ENCODE measurements at places on chromosomes 7 and 10.

GRCh38 chr7:125122173-125122572 is 192.5 kb upstream of the POT1 start:
- no peak for DNase-seq

DNA sequence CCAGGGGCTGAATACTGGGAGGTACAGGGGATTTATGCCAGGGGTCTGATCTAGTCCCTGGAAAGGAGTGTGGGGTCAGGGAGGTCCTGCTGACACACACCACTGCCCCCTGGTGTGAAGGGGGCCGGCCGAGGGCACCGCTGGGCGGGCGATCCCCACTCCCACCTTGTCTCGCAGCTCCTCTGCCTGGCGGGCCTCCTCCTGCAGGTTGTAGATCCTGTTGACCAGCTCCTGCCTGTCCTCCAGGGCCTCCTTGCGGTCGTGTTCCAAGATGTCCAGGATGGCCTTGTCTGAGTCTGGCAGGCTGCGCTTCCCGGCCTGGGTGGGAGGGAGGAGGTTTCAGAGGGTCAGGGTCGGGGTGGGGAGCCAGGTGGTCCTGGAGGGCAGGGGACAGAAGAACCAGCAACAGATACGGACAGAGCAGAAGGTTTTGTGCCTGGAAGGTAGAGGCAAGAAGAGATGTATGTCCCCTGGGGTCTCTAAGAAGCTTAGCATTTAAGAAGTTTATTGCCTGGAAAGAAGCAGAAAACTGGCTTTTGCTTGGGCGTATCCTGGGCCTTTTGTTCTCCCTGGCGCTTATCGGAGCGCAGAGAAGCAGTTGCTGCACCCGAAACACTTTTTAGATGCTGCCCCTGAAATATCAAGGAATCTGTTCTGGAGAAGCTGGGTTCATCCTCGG is 94.5 kb upstream of the GNA12 start:
- peak; percentile 29 for DNase-seq

- DNase-seq, result no peak
Measured at GRCh38 chr7:116672596-116673456, 830 bp downstream of the MET start.

DNA sequence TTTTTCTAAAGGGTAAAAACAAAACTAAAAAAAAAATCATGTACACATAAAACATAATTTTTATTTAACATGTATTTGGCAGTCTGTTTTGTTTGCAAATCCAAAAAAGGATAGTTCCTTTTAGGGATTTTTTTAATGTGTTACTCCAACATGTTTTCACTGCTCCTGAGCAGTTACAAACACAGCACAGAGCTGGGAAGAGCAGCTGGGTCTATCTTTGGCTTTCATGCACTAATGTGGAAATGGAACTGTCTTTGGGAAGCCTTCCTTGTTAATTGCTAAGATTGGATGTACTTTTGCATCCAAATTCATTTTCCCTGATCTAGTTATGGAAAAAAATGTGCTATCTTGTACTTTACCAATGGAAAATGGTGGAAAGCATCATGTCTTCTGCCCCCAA is 1035.1 kb downstream of the CNTNAP2 start:
- no peak for DNase-seq

- DNase-seq, result no peak
Measured at GRCh38 chr7:39528849-39529248, 37.4 kb upstream of the YAE1 start.

GRCh38 chr10:62095181-62096122 is 173.2 kb downstream of the RTKN2 start:
- DNase-seq, result no peak

- no peak for DNase-seq
Measured at GRCh38 chr10:70561558-70561957, 41.0 kb downstream of the PRF1 start.

GRCh38 chr10:125982260-125982948 is 86.0 kb downstream of the FANK1 start:
- DNase-seq, result peak; percentile 32

DNA sequence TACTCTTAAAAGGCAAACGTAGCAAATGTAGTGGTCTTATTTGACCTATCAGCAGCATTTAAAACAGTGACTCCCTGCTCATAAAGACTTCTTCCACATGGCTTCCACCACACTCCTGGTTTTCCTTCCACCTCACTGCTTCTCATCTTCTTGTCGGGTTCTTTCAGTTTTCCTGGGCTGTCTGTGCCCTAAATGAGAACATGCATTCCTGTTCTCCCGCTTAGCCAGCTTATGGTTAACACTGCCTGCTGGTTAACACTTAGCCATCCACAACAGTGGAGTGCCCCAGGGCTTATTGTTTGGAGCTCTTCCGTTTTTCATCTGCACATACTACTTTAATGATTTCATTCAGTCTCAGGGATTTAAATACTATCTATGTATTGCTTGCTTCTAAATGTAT is 34.3 kb upstream of the EXOC6 start:
- DNase-seq, result no peak

GRCh38 chr7:34242391-34242790 is 337.1 kb downstream of the BMPER start:
- no peak for DNase-seq

- DNase-seq, result peak; percentile 45
Measured at GRCh38 chr10:62244785-62245467, 23.7 kb downstream of the RTKN2 start.

GRCh38 chr7:94590526-94591162 is 65.3 kb downstream of the SGCE start:
- DNase-seq, result no peak

DNA sequence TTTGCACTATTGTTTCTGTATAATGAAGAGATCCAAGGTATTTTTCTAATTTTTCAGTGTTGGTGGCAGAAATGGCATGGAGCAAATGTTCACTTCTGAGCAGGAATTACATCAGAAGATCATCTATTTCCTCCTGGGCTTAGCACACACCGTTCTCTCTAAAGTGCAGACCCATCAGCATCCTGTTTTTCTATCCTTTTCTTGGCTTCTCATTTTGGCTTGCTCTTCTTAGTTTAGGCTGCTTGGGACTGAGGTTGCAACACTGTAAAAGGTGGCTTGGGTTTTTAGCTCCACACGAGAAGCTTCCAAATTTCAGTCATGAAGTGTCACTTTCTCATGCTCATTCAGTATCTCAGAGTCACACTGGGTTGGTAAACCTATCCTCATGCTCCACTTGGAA is 79.9 kb upstream of the SMIM30 start:
- DNase-seq, result no peak

DNA sequence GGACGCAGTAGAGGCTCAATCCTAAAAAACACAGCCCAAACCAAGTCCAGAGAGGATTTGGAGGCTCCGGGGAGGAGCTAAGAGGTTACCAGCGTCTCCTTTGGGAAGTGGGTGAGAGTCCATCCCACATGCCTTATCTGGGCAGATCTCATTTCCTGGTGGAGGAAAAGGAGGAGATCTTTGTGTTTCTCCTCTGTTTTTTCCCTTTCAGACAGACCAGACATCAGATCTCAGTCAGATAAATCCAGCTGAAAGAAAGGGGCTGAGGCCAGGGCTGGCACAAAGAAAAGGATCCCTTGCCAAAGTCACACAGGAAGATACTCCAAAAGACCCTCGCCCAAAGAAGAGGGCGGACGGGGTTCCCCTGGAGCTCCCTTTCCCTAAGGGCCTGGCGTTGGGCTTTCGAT is 58.3 kb upstream of the COMTD1 start:
- no peak for DNase-seq

GRCh38 chr7:106862317-106863089 is 2.6 kb upstream of the PIK3CG start:
- no peak for DNase-seq

- DNase-seq, result no peak
Measured at GRCh38 chr7:36658335-36659171, 65.7 kb downstream of the AOAH start.

DNA sequence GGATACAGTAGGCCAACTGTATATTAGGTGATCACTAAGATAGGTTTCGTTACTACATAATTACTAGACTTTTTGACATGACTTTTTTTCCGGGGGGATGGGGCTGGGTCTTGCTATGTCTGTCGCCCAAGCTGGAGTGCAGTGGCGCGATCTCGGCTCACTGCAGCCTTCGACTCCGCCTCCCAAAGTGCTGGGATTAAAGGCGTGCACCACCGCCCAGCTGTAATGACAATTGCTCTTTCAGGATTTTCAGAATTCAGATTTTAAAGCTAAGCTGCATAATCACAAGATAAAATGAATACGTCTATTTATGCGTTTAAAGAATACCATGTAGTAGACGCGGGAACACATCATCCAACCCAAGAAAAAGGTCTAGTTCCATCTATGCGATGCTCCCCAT is 982 bp downstream of the IDI1 start:
- peak; percentile 39 for DNase-seq
